ENCODE measurements at places on chromosomes 16 and 17.

DNA sequence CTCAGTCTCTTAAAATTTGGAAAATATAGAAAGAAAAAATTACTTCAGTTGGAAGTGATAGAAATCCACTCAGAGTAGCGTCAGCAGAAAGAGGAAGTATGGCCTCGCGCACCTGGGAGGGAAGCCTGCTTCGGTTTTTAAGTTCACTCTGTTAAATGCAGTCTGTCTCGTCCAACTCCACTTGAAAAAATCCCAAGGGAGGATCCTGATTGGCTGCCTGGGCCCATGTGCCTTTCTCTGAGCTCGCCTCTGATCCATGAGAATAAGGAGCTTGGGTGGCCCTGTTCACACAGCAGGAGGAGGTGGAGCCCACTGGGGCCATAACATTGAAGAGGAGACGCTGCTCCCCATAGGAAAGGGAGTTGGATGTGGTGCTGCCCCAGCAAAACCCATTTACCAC lies 40.7 kb downstream of the DNAJA2 start:
- DNase-seq, result no peak

GRCh38 chr17:77332981-77333685 lies 192.4 kb downstream of the SEC14L1 start:
- no peak for DNase-seq

- DNase-seq, result no peak
Observed at GRCh38 chr17:14321476-14321949, 20.6 kb downstream of the HS3ST3B1 start.

DNA sequence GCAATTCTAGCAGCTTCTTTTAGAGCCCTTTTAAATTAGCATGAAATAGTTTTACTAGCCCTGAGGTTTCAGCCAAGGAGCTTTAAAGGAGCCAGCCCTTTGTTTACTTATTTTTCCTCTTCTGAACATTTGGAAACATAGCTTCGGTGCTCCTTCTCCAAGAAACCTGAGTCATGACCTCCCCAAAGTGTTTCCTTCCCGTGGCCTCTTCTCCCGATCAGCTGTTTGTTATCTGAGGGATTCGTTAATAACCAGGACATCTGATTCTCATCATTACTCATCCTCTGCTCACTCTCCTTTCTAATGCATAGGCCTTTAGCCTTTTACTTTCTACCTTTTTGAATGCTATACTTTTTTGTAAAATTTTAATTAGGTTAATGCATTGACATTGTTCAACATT lies 204.5 kb downstream of the WWOX start:
- DNase-seq, result no peak

DNA sequence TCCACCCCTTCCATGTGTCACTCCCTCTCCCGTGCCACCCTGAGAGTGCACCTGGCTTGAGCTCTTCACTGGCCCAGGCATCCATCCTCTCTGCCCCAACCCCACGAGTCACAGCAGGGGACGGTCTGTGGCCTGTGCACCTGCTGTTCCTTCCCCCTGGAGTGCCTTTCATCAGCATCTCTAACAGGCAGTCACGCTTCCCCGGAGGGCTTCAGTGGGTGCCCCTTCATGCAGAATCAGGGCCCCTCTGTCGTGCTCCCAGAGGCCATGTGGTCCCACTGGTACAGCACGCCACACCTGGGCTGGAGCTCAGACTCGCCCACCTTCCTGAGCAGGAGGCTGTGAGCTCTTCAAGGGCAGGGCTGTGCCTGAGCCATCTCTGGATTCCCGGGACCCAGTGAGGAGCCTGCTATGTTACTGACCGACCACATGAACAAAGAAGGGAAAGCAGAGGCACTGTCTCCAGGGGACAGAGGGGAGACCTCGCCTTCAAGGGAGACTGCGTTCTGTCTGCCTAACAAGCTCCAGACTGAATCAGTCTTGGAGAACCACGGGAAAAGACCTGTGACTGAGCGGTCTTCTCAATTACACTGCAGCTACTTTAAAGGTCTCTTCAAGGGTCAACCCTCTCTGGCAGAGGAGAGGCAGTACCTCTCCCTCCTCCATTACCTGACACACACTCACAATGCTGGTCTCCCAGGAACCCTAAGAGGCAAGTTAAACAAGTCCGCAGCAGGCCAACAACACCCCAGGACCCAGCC lies 78.8 kb upstream of the DOC2B start:
- DNase-seq, result no peak

- DNase-seq, result no peak
Observed at GRCh38 chr17:82017612-82018151, 5.0 kb downstream of the CENPX start.
